ENCODE measurements at places on chromosomes 4 and X. TPM values are rescaled to one million over a fixed set of nuclear protein-coding genes. Genes with fewer than 3 reads are reported as not detected.

DNA sequence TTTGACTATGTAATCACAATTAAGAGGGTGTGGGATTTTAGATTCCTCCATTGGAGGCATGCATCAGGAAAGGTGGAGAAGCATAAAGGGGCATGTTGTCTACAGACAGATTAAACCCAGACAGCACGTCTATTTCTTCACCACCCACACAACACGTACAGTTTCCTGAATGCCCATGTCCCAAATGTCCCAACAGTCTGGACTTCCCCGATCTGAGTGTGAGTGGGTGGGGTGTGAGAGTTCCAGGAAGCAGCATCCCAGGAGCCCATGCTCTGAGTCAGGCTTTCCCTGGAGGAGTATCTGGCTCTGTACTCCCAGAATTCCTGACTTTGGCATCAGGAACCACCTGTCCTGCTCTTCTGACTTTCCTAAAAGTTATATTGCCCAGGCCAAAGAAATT, 30.8 kb upstream of the NDP start:
- DNase-seq, result no peak

DNA sequence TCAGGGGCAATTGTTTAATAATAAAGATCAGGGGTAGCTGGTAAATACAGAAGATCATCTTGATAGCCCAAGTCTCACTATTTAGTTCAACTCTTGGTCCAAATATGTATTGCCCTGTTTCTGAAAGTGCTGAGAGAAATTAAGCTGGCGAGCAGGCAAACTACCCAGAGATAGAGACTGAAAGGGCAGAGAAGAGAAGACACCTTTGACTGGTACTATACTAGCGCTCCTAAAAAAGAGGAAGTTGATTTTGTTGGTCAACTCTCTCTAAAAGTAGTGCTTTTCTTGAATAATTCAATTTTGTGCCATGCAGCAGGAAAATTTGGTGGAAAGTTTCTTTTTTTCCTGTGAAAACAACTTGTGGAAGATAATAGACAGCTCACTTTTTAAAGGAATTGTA, 64.0 kb downstream of the IGSF1 start:
- DNase-seq, result no peak

DNA sequence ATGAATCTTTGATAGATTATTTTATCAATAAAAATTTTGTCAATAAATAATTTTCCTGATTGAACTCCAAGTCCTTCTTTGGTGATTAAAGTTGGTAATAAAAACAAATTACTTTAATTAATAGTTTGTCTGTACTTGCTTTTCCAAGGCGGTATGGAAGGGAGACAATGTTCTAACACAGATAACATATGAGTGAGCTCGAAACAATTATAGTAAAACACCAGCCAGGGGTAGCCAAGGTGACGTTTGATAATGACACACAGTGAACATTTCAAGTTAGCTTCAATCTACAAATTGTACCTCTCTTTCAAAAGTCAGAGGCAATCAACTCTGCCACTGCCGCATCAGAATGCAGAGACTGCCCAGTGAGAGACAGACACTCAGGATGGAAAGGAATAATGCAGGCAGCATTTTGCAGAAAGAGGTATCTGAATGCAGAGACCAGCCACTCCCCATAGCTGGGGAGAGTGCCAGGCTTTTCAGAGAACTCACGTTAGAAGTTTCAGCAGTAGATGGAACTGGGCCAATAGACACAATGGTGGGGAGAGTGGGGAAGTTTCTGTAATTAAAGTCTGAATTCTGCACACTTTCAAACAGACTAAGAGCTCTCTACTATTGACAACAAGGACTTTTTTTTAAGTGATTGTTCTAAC, 18.1 kb upstream of the ATOH1 start:
- no peak for DNase-seq

DNA sequence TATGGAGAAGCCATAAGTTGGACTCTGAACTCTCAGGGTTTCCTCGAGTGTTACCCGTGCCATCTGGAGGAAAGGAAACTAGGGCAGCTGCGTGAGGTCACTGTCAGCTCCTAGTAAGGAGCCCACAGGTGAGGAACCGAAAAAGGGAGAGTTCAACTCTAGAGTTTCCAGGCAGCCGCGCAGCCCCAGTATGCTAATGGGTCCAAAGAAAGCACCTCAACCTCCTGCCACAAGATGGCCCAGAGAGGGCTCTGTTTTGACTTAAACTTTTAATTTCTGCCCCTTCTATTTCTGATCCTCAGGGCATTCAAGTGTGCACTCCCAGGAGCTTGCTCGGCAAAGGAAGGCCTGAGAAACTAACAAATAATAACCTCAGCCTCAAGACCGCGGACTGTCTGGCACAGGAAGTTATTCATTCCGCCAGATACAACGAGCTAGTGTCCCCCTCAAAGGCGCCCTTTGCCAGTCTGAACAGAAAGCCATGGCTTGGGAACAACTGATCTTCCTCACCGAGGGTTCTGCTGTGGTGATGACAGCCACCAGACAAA, 13.9 kb downstream of the SCARB2 start:
- DNase-seq, result peak; percentile 84

DNA sequence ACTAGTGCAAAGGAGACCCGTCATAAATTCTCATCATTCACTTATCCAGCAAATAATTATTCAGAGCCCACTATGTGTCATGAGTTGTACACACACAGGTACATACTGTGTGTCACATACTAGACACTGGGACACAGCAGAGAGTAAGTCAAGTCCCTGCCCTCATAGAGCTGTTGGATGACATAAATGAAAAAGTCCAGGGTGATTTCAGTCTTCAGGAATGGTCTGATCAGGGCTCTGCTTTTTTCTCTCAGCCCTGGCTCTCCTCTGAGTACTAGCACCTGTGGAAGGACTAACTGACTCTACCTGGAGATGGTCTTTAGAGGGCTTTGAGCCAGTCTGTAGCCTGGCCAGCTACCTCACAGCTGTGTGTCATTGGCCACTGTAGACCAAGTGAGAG, 198.0 kb upstream of the LEF1 start:
- no peak for DNase-seq

DNA sequence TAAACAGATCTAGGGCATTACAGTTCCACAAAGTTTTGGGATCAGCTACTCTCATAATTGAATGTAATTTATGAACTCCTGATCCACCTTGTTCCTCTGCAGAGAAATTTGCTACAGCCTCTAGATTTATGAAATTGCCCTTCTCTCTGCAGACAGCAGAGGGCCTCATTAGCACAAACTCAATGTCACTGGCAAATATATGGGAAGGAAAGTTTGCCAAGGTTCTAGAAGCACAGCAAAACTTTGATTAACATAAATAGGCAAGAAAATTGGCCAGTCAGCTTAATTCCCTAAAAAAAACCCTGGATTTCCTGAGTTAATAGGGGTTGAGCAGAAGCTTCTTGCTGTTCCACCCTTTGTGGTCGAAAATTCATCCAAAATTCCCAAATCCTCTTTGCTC, 31.5 kb downstream of the PRPS1 start:
- peak; percentile 24 for DNase-seq

DNA sequence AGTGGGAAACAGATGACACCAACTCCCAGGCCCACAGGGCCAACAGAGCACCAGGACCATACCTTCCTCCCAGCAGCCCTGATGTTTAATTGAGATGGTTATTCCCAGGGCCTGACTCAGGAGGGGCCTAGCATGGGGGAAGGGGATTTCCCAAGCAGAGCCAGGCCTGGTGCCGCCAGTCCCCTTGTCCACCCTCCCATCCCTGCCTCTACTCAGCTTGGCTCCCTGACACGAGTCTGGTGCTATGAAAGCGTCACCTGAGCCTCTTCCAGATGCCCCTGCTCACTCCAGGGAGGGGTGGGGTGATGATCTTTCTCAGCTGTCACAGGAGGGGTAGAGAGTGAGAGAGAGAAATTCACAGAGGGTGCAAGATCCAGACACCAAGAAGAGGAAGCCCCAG, 72.7 kb downstream of the EFNB1 start:
- DNase-seq, result no peak

- no peak for DNase-seq
These were observed 155.7 kb downstream of the PAPSS1 start for GRCh38 chr4:107564326-107564725.

DNA sequence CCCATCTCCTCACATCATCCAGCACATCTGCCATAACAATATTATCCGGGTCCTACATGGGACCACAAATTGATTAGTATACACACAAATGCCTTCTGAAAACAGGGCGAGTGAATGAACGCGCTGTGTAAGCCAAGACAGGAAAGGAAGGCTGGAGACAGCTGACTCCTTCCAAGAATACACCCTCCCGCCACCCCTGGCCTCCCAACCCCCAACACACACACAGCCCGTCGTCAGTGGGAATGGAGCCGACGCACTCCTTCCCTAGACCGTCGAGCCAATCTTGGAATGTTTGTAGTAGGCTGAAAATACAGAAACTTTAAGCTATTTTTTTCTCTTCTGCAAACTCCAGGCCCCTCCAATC, 319 bp upstream of the MAGEH1 start:
- no peak for DNase-seq

DNA sequence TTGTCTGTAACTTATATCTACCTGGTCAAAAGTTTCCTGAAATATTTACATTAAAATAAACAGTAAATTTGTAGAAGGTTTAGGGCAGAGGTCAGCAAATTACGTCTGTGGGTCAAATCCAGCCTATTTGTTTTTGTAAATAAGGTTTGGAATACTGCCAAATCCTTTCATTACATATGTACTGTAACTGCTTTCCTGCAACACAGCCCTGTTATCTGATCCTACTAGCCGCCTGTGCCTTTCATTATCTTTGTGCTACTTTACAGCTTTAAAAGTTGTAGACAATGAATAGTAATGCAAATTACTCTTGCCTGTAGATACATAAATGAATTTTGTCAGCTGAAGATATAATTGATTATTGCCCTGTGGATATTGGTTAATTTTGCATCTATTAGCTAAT, 369.6 kb upstream of the SLC7A11 start:
- no peak for DNase-seq

- no peak for DNase-seq
These were observed 288.4 kb downstream of the BCOR start for GRCh38 chrX:39809331-39809730.

DNA sequence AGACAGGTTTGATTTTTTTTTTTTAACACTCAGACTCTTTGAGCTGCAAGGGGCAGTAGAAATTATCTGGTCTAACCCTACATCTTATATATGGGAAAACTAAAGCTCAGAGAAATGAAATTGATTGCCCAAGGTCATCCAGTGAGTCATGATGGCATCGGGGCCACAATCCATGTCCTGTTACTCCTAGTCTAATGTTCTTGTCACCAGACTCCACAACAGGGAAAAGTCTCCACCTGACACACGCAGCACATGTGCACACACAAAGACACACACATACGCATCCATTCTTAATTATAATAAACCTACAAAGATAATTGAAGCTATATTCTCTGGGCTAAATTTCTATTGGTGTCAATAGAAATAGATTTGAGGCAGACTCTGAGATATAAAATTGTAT, 48.4 kb downstream of the GPC3 start:
- no peak for DNase-seq

DNA sequence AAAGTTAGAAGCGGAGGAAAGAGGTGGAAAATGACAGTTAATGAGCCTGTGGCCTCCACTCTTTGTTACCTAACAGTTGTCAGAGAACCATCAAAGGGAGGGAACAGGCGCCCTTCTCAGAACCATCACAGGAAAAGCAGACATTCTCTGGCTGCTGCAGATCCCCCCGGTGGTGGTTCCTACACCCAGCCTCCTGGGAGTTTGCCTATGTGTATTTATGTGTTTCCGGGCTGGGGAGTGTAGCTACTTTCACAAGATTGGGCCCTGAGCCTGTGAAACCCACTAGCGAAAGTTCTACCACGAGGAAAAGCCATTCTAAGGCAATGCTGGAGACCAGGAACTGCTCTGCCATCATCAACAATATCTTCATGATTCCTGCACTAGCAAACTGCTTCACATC, 52.7 kb upstream of the BCOR start:
- no peak for DNase-seq

- DNase-seq, result no peak
These were observed 22.7 kb downstream of the SCML1 start for GRCh38 chrX:17759990-17760389.

GRCh38 chr4:58602731-58603359, 1492.7 kb upstream of the IGFBP7 start:
- no peak for DNase-seq

DNA sequence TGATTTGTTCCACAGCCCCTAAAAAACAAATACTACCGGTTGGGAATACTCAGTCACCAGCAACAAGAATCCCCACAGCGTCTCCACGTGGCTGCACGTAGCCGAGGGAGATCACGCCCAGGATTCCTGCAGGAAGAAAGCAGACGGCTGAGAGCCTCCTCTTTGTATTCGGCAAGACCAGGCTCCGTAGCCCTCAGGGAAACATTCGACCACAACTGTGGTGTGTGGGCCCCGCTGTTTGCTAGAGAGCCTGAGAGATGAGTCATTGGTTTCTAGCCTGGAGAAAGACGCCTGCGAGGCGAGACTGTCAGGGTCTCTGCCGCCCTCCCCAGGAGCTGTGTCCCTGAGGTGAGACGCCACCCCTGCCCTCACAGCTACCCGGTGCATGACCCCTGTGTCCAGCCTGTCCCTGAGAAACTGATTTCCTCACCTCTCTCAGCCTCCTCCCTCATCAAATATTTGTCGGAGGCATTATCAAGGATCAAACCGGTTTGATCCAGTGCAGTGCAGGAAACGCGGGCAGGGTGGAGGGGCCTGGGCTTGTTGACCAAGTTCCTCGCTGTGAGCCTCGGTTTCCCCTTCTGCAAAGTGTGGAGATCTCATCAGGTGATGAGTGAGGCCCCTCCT, 4.7 kb upstream of the S100P start:
- DNase-seq, result peak; percentile 58

DNA sequence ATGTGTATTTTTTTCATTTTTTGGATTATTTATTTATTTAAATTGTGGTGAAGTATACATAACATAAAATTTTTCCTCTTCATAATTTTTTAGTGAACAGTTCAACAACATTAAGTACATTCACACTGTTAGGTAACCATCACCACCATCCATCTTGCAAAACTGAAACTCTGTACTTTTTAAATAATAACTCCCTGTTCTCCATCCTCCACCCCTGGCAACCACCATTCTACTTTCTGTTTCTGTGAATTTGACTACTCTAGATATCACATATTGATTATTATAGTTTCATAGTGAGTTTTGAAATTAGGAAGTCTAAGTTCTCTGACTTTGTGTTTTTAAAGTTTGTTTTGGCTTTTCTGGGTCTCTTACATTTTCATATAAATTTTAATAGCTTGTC, 89.3 kb upstream of the STX18 start:
- DNase-seq, result no peak

PDZD11 gene
- 48.6 TPM for polyA plus RNA-seq

HHIP gene
- 18.6 TPM for polyA plus RNA-seq

TCEAL7 gene
- 27.3 TPM for polyA plus RNA-seq

NSUN7 gene
- polyA plus RNA-seq, result 19.9 TPM

DCTD gene
- polyA plus RNA-seq, result 95.8 TPM

TMEM271 gene
- 0.58 TPM for polyA plus RNA-seq

CEP135 gene
- polyA plus RNA-seq, result 10.7 TPM

RNF4 gene
- 37.9 TPM for polyA plus RNA-seq

CLTRN gene
- 1.6 TPM for polyA plus RNA-seq

TBX22 gene
- 0.03 TPM for polyA plus RNA-seq

KDR gene
- 14.5 TPM for polyA plus RNA-seq

CLNK gene
- polyA plus RNA-seq, result 0.52 TPM

NHS gene
- 6.6 TPM for polyA plus RNA-seq

ARR3 gene
- polyA plus RNA-seq, result 0.43 TPM

NAP1L2 gene
- polyA plus RNA-seq, result 1.9 TPM

TRIM61 gene
- 6.0 TPM for polyA plus RNA-seq
